GM23248 (cell line): ENCODE measurements at places on chromosomes 11 and 22.

GRCh38 chr11:70435361-70435760, 37.0 kb downstream of the CTTN start:
- no peak for DNase-seq

DNA sequence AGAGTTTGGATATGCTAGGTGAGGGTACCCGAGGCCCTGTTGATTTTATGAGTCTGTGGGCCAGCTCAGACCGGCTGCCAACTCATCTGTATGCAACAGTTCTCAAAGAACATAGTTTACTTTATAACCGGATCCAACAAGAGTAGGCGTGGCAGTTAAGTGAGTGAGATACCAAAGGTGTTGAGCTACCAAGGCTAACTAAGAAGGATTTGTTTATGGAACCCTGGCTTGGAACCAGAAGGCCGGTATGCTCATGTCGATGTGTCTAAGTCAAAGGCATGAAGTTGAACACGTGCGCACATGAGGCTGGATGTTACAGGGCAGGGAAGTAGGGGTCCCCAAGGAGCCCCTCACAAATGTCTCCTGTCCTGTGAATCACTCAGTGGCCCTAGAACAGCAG, at the start of gene KCNJ1:
Gene KCNJ1, minus strand, starts transcription at position 20 of the 400 bp plus-strand sequence. CDS start 27,053 bp downstream, outside the sequence.
- no peak for DNase-seq

- no peak for DNase-seq
These were observed 25.5 kb downstream of the SPATA19 start for GRCh38 chr11:133819746-133820315.

GRCh38 chr11:78031629-78032028, 8.6 kb upstream of the KCTD14 start:
- DNase-seq, result no peak

DNA sequence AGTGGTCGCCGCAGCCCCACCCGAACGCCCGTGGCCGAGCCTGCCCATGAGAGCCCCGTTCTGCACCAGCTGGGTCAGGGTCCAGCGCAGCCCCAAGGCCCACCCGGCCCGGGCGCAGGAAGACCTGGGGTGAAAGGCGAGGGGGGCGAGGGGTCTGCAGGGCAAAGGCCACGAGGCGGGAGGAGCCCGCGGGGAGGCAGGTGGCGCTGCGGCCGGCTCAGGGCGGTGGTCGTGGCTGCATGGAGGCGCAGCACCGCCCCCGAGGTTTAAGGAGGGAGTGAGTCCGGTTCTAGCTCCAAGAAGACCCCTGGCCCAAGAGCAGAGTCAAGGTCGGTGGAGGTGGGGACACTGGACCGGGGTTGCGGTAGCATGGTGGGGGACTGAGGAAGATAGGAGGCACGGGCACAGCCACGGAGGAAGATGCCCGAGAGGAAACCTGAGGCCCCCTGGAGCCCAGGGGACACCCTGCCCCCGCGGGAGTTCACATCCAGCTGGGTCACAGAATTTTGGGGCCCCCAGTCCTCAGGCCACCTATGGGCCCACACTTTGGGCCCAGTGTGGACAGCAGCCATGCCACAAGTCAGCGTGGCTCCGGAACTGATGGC, 514 bp upstream of the HDAC10 start:
- no peak for DNase-seq

DNA sequence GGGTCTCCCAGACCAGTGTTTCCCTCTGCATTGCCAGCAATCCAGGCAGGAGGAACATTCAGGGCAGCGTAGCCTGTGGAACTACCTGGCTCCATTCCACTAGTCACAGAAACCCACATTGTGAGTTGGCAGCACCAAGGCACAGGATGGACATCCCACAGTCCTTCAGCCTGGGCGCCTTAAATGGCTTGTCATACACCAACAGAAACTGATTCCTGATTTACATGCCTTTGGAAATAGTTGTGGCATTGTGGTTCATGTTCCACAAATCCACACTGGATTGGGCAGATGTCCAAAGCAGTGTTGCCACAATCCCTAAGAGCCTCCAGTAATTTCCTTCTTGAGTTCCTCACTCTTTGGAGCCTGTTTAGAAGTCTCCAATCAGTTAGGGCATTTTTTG, 225.6 kb downstream of the BLID start:
- DNase-seq, result peak; percentile 78

DNA sequence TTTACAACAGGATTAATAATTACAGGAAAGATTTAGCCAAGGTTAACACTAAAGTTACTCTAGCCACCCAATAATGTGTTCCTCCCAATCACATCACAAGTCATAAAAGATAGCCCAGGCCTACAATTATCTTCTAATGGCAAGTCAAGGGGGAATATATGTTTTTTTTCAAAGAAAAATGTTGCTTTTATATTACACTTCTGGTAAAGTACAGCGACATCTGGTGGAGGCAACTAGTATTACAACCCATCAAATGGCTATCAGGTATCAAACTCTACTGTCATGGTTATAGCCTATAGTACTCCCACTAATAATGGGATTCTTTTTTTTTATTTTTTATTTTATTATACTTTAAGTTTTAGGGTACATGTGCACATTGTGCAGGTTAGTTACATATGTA, 71.8 kb downstream of the XRRA1 start:
- peak; percentile 11 for DNase-seq

- DNase-seq, result peak; percentile 76
These were observed 1.6 kb downstream of the SMIM38 start for GRCh38 chr11:69157156-69157821.

GRCh38 chr11:72737336-72737735, 14.9 kb downstream of the ARAP1 start:
- no peak for DNase-seq

DNA sequence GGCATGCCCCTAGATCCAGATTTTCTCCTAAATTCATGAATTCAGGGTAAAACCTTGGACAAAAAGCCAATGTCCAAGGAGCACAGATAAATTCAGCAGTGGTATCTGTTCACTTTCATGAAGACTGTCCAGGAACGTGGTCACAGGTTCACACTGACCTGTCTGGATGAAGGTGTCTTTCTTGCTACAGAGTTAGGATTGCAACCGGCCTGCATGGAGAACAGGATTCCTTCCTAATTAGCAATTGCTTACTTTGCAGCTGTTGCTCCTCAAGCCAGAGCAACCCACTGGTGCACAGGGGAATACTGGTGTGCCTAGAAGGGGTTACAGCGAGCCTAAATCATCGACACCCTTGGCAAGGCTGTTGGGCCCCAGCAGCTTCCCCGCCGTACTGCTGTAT, 47.6 kb downstream of the LMO2 start:
- no peak for DNase-seq

GRCh38 chr11:93330446-93330984, at the start of gene DEUP1:
Gene DEUP1 (plus strand): TSS chr11:93330742. CDS start chr11:93332260, 1,518 bp downstream.
- DNase-seq, result peak; percentile 4

DNA sequence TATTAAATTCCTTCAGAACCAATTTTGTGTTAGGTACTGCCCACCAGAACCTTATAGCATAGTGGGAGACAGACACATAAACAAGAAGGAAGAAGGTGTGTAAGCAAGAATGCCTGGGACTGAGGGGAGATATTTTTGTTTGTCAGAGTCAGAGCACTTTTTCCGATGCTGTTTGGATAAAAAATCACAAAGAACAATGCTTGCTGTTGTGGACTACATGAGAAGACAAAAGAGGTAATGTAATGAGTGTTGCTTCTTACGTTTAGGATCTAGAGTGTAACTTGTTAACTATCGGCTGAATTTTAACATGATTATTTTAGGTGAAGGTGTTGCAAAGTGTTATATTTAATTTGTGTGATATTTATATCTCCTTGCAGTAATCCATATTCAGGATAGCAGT, 84.9 kb downstream of the ATM start:
- DNase-seq, result no peak

DNA sequence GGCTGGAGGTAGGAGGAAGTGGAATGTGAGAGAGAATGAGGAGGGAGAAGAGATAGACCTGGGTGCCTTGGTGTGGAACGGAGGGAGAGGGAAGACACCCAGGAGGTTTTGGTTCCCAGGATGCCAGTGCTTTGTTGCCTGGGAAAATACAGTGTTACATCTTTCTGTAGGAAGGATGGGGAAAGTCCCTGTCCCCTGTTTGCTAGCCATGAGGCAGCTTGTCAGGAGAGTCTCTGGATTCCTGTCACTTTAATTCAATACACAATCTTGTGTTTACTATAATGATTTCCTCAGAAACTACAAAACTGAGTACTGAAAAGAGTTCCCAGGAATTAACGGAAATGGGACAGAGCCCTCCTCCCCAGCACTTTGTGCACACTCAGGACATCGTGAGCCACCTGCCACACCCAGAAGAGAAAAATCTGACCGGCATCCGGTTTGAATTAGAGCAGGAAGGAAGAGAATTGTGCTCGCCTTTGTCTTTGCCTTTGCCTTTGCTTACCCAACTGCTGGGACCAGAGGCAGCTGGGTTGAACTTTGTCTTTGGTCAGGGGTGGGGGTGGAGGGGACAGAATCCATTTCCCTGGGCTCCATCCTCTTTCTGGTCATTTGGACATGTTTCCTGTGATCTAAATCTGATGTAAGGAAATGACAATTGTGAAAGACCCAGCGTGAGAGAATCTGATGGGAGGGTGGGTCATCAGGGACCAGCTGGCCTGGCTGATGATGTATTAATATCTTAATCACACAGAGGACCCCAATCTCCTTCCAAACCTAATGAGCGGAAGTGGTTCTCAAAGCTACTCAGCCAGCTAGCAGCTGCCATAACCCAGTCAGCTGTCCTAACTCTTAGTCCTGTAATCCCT, 1.3 kb upstream of the LIMK2 start:
- no peak for DNase-seq

- no peak for DNase-seq
These were observed 243.5 kb upstream of the ARHGAP20 start for GRCh38 chr11:110955776-110956175.

DNA sequence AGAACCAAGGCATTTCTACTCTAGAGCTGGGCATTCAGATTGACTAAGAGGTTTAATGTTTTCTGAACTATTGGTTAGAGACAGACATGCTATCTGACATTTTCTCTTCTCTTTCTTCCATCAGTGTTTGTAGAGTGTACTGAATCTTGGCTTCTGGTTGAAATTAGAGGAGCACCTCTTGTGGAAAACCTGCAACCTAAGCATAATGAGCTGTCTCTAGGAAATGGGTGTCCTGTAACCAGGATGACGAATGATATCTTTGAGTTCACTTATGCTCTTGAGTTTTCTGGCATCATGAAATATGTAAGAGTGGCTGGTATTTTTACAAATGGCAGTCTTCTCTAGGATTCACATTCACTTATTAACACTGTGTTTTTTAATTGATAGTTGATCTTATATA, 19.4 kb downstream of the OOSP4A start:
- no peak for DNase-seq

DNA sequence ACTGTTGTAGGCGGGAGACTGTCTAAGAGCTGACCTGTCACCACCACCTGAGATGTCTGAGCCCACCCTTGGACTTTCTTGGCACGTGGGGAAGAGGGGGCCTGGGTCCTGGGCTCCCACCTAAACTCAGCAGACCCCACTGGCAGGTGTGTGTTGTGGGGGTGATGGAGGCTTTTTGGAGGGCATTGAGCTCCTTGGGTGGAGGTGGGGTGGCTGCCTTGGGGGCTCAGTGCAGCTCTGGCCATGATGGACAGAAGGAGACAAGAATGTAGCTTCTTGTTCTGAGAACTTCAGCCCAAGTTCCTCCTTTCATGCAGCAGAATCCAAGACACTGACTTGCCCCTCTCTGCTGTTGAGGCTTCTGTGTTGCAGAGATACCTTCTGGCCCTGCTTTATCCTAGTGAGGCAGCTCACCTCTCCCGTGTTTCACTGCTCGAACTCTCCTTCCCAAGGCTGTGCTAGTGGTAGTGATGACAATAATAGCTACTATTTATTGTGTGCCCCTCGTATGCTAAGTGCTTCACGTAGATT, 116.6 kb upstream of the OR4B1 start:
- no peak for DNase-seq

DNA sequence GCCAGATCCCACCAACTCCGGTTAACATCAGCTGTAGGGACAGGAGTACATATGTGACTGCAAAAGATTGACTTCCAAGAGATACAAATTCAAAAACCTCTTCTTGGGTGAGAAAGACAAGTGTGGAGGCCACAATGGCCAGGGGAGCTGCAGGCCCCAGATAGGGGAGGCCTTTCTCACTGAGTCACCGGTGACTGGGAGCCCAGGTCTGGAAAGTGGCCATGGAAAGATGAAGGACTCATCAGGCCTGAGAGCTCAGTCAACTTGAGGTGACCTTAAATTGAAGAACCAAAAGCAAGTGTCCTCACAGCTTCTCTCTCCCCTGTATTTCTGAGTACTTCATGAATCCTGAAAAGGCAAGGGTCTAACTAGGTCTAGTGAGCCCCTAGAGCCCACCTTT, 90.4 kb upstream of the CLPB start:
- peak; percentile 95 for DNase-seq

DNA sequence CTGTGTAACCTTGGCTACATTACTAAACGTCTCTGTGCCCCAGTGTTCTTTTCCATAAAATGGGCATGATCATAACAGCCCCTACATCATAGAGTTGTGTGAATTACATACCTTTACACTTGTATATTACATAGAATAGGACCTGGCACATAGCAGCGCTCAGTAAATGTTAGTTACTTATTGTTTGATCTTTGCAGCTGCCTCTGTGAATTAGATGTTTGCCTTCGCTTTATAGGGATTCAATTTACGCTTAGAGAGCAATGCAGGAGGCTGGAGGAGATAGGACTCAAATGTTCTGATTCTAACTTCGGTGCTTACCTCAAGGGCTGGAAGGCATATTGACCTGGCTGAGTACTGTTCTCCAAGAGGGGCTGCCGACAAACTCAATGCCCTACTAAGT, 10.4 kb upstream of the TIMP3 start:
- DNase-seq, result no peak
